Caco-2 (cell line): ENCODE measurements at places on chromosomes 4 and X.

- H3K27me3 ChIP-seq = no peaks in the 10 kb centered on the region
- no peaks in the 10 kb centered on the region for H3K36me3 ChIP-seq
- H3K27ac ChIP-seq = no peak overlapping the region
- DNase-seq = no peak
- H3K4me1 ChIP-seq = no peaks in the 10 kb centered on the region
Observed at GRCh38 chr4:118557298-118557851, 127.8 kb upstream of the METTL14 start.

GRCh38 chr4:144734522-144734921, 88.6 kb downstream of the HHIP start:
- no peak overlapping the region for H3K4me3 ChIP-seq
- H3K27ac ChIP-seq = no peak overlapping the region
- DNase-seq = no peak
- no peaks in the 10 kb centered on the region for H3K4me1 ChIP-seq
- H3K36me3 ChIP-seq = no peaks in the 10 kb centered on the region

GRCh38 chrX:16465081-16465876, 184.7 kb upstream of the S100G start:
- no peak overlapping the region for H3K27ac ChIP-seq
- H3K36me3 ChIP-seq = no peaks in the 10 kb centered on the region
- no peaks in the 10 kb centered on the region for H3K27me3 ChIP-seq
- H3K4me3 ChIP-seq = no peak overlapping the region
- DNase-seq = no peak
- H3K4me1 ChIP-seq = no peaks in the 10 kb centered on the region

DNA sequence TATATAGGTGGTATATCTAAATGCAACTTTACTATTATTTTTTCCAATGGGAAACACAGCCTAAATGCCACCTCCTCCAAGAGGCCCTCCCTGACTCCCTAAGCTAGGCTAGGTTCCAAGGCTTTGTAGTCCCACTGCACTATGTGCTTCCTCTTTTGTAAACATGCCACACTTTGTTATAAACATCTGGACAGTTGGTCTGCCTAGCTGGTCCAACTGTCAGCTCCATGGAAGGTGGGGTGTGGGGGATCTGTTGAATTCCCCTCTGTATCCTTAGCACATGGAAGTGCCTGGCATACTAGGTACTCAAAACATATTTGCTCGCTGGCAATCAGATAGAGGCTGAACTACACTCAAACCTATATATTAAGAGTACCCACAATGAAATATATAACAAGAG, 63.4 kb downstream of the SLC9A7 start:
- H3K4me1 ChIP-seq = no peaks in the 10 kb centered on the region
- no peak overlapping the region for H3K27ac ChIP-seq
- H3K27me3 ChIP-seq = no peaks in the 10 kb centered on the region
- no peak for DNase-seq
- H3K36me3 ChIP-seq = no peaks in the 10 kb centered on the region
- H3K4me3 ChIP-seq = no peak overlapping the region

GRCh38 chr4:140800666-140801065, 44.5 kb upstream of the TBC1D9 start:
- H3K27me3 ChIP-seq = no peaks in the 10 kb centered on the region
- DNase-seq = no peak
- H3K4me1 ChIP-seq = no peaks in the 10 kb centered on the region

DNA sequence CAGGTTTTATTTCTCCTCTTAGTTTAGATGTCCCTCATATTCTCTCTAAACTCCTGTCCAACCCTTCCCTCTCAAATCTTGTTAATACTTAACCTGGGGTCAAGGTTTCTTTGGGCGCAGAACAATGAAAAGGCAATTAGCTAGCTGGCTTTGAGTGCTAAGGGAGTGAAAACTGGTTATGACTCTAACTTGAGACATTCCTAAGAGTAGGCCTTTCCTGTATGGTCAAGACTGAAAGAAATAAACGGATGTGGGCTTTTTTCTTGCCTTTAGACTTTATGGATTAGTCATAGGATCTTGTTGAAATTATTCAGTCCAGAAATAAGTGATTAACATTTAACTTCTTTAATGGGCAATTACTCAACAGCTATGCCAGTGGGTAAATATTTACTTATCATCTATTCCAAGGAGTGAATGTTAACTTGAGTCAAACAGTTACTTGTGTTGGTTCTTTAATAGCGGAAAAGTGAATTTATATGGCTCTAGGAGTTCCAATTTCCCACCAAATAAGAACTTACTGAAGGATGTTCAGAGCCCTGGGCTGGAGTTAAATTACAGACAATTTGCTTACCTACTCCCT, 141.7 kb upstream of the SCML1 start:
- peaks cover 10% of the 10 kb centered on the region for H3K4me1 ChIP-seq
- H3K4me3 ChIP-seq = no peak overlapping the region
- no peaks in the 10 kb centered on the region; the same call in 1 of the 2 replicates for H3K27me3 ChIP-seq
- H3K36me3 ChIP-seq = no peaks in the 10 kb centered on the region
- DNase-seq = peak; percentile 14
- peak overlapping the region; percentile 70 for H3K27ac ChIP-seq

DNA sequence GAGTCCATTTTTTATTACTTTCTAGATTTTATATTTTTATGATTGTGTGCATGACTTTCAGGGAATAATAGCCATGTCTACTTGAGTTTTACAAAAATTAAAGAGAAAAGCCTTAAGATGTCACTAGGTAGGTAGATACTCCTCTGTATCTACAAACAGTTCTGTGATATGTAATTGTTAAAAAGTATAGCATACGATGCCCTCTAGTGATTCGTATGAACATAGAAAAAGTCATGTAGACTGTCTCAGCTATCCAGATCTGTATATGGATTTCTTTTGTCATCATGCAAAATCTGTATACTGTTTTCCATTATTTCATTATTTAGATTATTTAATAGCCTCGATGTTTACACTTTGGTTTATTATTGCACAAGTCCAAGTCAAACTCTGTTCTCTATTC, 856.6 kb downstream of the CENPC start:
- no peaks in the 10 kb centered on the region for H3K27me3 ChIP-seq
- no peaks in the 10 kb centered on the region for H3K36me3 ChIP-seq
- no peak overlapping the region for H3K27ac ChIP-seq

DNA sequence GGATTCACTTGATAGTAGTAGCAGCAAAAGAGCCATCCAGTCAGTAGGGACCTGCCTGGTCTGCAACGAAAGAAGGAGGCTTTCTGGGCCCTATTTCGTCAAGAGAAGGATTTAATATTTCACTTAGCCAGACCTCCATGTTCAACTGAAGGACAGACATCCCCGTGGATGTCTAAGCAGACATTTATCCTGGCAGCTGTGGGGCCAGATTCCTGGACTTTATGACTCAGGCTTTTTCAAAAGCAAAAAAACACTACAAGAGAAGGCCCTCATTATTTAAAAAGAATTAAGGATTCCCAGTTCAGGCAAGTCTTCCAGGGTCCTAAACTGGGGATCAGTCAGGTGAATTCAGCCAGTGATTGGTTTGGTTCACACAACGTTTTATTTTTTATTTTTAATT, 88.5 kb upstream of the TSPAN5 start:
- H3K36me3 ChIP-seq = no peaks in the 10 kb centered on the region
- H3K27ac ChIP-seq = peak overlapping the region; percentile 81
- H3K4me1 ChIP-seq = peaks cover 37% of the 10 kb centered on the region
- DNase-seq = no peak
- no peak overlapping the region for H3K4me3 ChIP-seq

- no peak overlapping the region for H3K27ac ChIP-seq
- H3K36me3 ChIP-seq = no peaks in the 10 kb centered on the region
- no peak overlapping the region for H3K4me3 ChIP-seq
- no peak for DNase-seq
- no peaks in the 10 kb centered on the region for H3K4me1 ChIP-seq
Observed at GRCh38 chr4:61152433-61152832, 47.7 kb upstream of the ADGRL3 start.
